ENCODE measurements at places on chromosomes 2 and 18.

GRCh38 chr2:235868224-235868623 is 300.0 kb downstream of the GBX2 start:
- ATAC-seq = no peak

DNA sequence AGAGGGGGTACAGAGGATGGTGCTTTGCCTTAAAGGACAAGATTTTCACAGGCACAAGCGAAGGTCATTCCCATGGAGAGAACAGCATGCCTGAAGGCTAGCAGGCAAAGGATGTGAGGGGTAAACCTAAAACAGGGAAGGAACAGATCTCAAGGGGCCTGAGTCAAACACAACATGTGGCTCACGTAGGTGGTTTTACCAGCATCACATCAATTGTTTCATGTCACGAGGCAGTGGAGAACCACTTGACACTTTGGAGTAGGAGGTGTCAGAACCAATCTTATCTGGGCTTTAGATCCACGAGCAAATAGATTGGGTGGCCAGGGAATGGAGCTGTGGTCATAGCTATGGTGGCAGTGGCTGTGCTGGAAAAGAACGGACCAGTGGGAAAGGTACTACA is 8.4 kb downstream of the COX5B start:
- no peak for ATAC-seq

DNA sequence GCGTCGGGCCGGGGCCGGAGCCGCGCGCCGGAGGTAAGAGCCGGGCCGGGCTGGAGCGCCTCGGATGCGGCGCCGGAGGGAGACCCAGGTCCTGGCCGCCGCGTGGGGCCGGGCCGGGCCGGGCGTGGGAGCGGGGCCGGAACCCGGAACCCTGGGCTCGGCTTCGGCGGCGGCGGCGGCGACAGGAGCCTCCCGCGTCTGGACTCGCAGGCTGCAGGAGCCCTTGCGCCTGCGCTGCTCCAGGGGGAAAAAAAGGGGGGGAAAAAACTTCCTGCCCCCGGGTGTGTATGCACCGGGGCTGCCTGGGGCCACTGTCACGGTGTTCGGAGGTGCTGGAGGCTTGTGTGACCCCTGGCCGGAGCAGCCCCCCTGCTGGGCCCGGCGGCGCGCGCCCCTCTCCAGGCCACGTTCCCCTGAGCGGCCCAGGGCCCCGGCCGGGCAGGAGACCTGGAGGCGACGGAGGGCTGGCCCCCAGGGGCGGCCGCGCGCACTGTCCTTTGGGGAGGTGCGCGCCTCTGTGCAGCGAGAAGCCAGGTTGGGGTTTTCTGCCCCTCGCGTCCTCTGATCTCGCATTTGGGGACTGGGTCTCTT is 864 bp downstream of the KLHL29 start:
- ATAC-seq = peak; percentile 46

DNA sequence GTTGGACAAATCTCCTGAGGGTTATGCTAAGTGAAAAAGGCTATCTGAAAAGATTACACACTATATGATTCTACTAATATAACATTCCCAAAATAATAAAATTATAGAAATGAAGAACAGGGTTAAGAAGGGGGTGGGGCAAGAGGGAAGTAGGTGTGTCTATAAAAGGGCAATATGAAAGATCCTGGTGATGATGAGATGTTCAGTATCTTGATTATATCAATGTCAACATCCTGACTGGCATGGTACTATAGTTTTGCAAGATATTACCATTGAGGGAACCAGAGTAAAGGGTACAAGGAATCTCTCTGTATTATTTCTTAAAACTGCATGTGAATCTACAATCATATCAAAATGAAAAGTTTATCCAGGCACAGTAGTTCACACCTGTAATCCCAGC is 16.7 kb downstream of the CFAP53 start:
- ATAC-seq = no peak

- ATAC-seq = no peak
Observed at GRCh38 chr2:66553370-66553769, 118.4 kb downstream of the MEIS1 start.

GRCh38 chr2:9565436-9566153 is 10.0 kb upstream of the ADAM17 start:
- peak; percentile 74 for ATAC-seq

DNA sequence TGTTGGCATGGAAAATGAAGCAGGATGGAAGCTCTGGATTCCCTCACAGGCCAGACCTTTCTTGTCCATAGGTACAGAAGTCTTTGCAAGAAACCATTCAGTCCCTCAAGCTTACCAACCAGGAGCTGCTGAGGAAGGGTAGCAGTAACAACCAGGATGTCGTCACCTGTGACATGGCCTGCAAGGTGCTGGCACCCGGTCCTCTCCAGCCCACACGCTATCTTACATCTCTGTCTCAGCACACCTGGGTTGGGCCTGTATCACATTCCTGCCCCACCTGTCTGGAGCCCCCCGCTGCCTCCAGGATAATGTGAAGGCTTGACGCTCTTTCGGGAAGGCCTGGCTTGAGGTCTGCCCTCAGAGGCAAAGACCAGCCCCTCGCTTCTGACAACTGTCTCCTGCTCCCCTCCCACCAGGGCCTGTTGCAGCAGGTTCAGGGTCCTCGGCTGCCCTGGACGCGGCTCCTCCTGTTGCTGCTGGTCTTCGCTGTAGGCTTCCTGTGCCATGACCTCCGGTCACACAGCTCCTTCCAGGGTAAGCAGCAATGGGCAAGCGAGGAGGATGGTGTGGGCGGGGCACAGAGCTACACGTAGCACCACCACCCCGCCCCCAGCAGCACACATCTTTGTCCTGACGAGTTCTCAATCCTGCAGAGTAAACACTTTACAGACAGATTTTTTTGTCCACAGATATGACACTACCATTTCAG is 6.0 kb downstream of the TMEM214 start:
- ATAC-seq = peak; percentile 10

DNA sequence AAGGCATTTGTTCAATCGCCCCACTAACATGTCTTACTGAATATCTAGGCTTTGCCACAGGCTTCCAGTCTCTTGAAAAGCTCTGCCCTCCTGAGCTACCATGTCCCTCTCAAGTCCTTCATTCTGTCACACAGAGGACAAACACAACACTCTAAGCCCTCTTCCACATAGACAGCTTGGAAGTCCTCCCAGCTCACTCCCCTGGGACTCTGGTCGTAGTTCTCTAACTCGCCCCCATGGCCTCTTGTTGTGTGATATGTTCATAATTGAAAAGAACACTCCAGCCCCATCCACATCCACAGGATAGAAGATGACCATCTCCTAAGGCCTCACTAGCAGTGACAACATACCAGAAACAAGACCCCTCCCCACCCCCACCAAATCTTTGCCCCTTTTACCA is 37.9 kb downstream of the BUB1 start:
- no peak for ATAC-seq

GRCh38 chr2:68992933-68993332 is 18.5 kb downstream of the GKN1 start:
- ATAC-seq = no peak

- ATAC-seq = peak; percentile 87
Observed at GRCh38 chr2:233380132-233380895, 26.0 kb downstream of the DGKD start.

DNA sequence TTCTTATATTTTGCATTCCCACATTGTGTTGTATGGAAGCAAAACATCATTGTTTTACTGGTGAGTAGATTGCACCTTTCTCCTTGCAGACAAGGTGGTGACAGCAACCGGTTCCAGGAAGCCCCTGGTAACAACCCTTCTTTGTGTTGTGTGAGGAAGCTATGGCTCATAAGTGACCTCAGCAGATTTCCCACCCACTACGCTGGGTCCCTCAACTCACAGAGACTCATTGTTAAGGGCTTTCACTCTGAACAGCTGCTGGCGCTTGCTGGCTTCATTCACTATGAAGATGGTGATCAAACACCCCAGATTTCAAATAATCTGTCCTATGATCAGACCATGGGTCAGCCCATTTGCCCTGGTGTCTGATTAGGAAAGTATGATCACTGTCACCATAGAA is 53.4 kb downstream of the WIPF1 start:
- ATAC-seq = no peak

GRCh38 chr18:37322492-37323035 is 243.0 kb downstream of the CELF4 start:
- peak; percentile 81 for ATAC-seq

Measured in motor neuron (in vitro differentiated cells).